Right forelimb (tissue), 1 donor: ENCODE measurements at places on chromosomes 1 and 21.

- no peak for DNase-seq
Observed at GRCh38 chr1:155202198-155202597, 5.5 kb downstream of the THBS3 start.

- no peak for DNase-seq
Observed at GRCh38 chr1:179007233-179007632, 18.5 kb upstream of the FAM20B start.

- no peak for DNase-seq
Observed at GRCh38 chr1:165857046-165857801, 29.8 kb downstream of the UCK2 start.

GRCh38 chr1:19488136-19488535, 2.8 kb upstream of the CAPZB start:
- DNase-seq: no peak

DNA sequence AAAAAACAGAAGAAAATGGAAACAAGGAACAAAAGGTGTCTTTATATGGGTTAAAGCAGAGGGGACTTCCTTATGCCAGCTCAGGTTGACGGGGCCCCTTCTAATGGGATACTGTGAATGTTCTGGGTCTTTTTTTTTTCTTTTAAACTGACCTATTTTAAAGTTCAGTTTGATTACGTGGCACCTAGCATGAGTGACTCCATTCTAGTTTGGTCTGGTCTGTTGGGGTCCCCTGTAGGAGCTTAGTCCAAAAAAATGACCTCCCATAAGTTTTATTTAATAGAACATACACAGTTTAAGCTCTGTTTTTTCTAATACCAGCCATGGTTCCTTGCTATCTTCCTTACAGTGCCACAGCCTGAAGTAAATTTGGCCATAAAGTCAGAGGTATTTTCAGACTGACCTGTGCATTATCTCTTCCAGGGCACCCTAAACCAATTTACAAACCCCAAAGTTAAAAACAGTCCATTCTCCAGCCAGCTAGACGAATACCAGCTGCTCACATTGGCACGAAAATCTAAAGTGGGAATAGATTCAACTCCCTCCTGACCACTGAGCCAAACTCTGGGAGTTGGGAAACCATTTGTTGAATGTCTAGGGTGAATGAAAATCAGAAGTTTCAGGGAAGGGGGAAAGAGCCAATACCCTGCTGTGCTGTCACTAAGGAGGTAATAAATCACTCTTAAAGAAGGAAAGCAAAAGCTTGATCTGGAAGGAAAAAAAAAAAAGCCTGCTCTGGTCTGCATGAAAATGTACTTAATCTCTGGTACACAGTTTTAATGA, 42.4 kb downstream of the AKNAD1 start:
- no peak for DNase-seq

- DNase-seq: no peak
Observed at GRCh38 chr1:58264462-58264861, 282.1 kb downstream of the OMA1 start.

GRCh38 chr1:39275836-39276507, 71.5 kb downstream of the MACF1 start:
- DNase-seq: no peak

DNA sequence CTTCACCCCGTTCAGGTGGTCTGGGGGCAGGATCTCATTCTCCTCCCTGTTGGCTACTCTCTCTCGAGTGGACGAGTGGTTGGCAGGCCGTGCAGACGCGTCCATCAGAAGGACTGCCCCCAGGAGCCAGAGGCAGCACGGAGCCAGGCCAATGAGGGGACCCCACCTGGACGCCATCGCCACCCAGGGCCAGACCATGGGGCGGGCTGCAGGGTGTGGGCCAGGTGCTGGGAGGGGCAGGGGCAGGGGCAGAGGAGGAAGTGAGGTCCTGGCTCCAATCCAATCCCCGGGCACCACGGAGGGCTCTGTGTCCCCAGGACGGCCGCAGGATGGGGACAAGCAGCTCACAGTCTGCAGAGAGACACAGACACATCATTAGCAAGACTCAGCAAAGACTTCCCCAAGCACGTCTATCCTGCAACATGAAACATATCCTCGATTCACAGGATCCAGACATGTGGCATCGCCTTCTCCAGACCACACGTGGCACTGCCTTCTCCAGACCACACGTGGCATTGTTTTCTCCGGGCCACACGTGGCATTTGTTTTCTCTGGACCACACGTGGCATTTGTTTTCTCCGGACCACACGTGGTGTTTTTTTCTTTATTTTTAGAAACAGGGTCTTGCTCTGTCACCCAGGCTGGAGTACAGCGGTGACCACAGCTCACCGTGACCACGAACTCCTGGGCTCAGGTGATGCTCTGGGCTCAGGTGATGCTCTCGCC, 3.0 kb downstream of the SDF4 start:
- no peak for DNase-seq

DNA sequence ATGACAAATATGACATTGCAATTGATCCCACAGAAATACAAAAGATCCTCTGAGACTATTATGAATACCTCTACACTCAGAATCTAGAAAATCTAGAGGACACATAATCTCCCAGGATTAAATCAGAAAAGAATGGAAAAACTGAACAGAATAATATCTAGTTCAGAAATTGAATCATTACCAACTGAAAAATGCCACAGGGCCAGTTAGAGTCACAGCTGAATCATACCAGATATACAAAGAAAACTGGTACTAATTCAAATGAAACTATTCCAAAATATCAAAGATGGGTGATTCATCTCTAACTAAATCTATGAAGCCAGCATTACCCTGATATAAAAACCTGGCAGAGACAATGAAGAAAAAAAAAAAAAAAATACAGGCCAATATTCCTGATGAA, 149.3 kb downstream of the BRINP3 start:
- no peak for DNase-seq

- DNase-seq: peak; percentile 88
Observed at GRCh38 chr1:59393211-59394180, 96.6 kb downstream of the FGGY start.

DNA sequence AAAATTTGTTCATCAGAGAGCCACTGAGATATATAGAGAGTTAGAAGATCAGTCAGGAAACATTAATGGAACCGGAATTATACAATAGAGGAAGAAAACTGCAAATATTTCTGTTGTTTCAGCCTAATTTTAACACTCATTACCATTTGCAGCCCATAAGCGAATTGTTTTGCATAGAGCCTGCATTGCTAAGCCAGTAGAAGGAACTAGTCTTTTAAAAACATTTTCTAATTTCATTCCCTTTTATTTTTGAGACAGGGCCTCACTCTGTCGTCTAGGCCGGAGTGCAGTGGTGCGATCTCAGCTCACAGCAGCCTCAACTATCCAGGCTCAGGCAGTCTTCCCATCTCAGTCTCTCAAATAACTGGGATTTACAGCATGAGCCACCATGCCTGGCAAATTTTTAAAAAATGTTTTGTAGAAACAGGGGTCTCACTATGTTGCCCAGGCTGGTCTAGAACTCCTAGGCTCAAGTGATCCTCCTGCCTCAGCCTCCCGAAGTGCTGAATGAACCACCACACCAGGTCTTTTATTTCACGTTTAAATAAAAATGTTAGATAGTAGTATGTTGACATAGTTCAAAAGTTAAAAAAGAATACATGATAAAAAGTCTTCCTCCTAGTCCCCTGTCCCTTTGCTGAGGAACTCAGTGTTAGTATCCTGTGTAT, 25.3 kb downstream of the MPZL1 start:
- DNase-seq: no peak

- DNase-seq: no peak
Observed at GRCh38 chr1:197307551-197307950, 39.5 kb downstream of the CRB1 start.

DNA sequence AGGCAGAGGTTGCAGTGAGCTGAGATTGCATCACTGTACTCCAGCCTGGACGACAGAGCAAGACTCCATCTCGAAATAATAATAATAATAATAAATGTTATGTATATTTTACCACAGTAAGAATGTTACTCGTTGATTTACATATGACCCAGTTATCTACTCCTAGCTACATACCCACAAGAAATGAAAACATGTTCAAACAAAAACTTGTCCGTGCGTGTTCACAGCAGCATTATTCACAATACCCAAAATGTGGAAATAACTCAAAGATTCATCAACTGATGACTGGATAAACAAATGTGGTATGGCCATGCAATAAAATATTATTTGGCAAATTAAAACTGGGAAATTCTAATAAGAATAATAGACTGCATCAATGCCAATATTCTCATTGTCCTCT, 31.7 kb upstream of the ENSA start:
- DNase-seq: no peak

GRCh38 chr1:36871146-36871971, 163.0 kb downstream of the GRIK3 start:
- DNase-seq: peak; percentile 35

GRCh38 chr1:109802136-109802900, 38.6 kb upstream of the EPS8L3 start:
- no peak for DNase-seq

GRCh38 chr1:109240158-109241152, 8.9 kb upstream of the CELSR2 start:
- peak; percentile 81 for DNase-seq

GRCh38 chr1:108831225-108831624, 25.7 kb downstream of the AKNAD1 start:
- no peak for DNase-seq

DNA sequence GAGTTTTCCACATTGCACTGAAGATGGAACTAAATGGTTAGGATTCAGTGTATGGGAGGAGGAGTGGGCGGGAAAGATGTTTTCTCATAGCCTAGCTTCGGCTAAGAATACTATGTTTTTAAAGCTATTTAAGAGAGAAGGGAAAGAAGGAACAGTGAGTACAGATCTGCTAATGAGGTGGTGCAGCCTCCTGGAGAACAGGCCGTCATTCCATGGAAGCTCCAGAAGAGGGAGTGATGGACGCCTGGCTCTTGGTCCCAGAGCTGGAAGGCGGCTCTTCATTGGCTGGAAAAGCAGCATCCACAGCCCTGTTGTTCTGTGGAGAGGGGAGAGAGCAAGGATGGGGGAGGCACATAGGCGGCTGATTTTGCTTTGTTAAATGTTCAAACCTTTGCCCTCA, 6.9 kb downstream of the CAMK1G start:
- no peak for DNase-seq

DNA sequence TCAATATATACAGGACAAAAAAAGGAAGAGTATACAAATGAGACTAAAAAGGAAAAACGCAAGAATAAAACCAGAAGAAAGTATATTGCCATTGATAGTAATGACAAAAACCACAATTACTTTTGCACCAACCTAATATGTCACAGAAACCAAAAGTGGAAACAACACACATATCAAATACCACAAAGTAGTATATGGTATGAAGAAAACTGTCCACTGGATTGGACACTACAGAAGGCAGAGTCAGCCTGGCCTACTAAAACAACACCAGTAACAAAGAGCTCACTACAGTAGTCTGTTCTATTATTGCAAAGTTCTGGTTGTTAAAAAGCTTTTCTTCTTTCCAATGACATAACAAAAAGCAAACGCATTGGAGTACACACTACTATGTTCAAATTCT, 17.7 kb downstream of the TESK2 start:
- no peak for DNase-seq

DNA sequence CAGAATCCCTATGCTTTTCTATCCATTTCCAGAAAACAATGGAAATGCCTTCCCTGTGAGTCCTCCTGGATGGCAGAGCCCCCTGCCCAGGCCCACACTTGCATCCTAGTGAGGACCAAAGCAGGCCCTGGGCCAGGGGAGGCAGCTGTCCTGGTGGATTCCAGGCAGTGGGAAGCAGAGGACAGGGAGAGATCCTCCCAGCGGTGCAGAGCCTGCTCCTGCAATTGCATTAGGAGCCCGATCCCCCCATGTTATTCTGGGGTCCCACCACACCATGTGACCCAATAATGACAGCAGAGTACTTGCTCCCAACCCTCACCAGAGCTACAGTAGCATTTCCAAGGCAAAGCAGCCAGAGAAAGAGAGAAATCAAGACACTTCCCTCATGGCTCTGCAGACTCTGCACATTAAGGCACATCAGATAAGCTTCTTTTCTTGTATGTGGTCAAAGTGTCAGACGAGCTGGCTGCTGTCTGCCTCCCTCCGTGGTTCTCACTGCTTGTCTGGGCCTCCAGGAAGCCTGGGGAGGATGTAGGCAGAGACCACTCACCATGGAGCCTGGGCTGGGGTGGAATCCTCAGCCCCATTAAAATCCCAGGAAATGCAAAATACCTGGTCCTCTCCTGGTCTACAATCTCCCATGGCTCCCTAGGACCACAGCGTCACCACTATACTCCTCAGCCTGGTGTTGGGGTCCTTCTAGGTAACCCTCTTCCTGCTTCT, 54.9 kb upstream of the RUNX3 start:
- DNase-seq: no peak

GRCh38 chr1:229059671-229060539, 211.0 kb upstream of the RAB4A start:
- peak; percentile 57 for DNase-seq

DNA sequence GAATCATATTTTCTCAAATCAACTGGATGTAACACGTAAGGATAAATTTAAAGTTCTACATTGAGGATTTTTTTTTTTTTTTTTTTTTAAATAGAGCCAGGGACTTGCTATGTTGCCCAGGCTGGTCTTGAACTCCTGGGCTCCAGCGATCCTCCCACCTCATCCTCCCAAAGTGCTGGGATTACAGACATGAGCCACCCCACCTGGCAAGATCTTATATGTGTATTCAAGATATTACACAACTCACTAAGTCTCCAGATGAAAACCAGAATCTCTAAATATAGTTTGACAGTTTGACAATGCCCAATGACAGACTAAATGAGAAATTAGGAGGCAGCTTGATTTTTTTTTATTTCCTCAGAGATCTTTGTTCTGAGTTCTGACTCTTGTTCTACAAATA, 6.8 kb downstream of the YY1AP1 start:
- DNase-seq: no peak

DNA sequence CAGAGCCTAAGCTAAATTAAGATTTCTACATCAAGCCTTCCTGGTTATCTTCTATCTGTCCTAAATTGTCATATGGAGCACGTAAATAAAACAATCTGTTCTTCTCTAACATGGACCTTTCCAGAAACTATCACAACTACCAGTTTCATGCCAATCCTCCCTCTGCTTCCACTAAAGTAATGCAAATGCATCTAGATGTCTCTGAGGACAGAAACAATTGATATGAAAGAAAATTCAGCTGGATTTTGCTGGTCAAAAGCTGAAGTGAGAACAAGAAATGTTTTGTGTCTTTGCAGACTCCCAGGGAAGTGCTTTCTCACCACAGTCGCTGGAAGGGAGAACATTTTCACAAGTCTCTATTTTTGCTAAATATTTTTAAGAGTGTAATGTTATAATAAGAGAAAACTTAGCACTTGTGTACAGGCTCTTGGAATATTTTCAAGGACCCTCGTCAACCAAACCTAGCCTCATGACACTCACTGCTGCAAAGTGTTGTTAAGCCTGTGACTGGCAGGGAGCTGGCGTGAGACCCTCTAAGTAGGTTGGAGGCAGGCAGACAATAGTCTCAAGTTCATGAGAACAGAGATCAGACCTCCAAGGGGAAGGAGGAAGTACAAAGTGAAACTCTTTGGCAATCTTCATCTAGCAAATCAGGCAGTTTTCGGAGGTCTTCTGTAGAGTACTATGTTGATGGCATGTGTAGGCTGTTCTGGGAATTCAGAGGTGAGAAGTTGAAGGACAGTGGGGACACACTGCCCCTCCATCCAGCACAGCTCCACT, 38.8 kb downstream of the DNASE2B start:
- no peak for DNase-seq
